ENCODE measurements at places on chromosomes 13 and 19.

GRCh38 chr13:91661692-91662490, 263.5 kb downstream of the GPC5 start:
- no peak for DNase-seq

DNA sequence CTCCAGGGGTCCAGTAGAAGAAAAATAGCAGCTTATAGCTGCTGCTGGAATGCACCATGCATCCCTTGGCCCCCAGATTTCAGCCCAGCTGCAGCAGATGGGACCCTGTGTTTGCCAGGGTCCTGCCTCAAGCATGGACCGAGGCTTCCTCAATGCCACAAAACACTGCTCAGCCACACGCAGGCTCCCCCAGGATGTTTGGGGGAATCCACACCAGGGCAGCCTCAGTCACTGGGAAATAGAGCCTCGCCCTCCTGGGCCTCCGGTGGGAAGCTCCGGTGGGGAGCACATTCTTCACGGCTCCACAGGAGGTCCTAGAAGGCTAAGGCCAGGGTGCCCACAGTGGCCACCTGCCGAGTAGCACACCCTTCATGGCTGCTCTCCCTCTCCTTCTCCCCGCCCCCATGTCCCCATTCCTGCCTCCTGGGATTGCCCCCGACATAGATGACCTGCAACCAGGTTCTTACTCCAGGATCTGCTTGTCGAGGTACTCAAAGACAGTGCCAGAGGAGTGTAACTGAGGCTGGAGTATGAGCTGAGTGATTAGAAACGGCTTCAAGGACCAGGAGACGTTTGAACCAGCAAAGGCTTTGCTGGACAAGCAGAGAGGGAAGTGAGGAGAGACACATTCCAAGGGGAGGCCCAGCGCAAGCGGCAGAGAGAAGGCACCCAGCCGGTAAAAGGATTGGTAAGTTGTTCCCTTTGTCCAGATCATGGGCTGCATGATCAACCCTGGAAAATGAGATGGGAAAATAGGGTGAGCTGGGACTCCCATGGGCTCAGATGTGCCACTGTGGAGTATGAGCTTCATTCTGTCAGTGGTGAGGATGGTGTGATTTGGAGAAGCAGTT, 110.7 kb upstream of the UQCRFS1 start:
- no peak for DNase-seq

- no peak for DNase-seq
Observed at GRCh38 chr13:99464441-99464949, 36.8 kb upstream of the TM9SF2 start.

DNA sequence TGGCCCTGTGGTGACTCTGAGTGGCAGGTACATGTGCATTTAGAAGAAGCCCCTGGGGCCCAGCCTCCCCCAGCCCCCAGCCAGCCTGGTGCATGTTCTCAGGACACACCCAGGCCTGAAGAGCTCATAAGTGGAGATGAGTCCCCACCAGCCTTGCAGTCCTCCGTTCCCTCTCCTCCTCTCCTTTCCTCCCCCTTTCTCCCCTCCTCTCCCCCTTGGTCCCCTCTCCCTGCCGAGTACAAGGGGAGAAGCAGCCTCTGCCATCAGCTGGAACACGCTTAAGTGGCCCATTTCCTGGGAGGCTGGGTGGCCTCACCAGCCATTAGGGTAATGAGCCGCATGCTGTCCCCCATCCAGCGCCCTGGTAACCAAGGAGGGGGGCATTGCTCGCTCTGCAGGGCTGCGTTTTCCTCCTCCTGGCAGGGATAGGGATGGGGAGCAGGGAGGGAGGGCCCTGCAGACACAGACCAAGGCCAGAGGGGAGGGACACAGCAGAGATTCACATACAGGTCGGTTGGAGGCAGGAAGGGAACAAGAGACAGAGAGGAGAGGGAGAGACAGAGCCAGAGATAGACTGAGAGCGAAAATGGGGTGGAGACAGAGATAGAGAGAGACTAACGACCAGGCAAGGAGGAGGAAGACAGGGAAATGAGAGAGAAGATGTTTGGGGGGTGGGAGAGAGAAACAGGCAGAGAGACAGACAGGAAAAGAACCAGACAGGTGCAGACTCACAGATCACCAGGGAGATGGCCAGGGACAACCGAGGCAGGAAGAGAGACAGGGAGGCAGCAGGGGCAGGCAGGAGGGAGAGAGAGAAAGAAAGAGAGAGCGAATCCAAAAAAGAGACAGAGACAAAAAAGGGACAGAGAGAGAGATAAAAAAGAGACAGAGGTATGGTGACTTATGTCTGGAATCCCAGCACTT, 19.3 kb upstream of the DPP9 start:
- DNase-seq = peak; percentile 98

DNA sequence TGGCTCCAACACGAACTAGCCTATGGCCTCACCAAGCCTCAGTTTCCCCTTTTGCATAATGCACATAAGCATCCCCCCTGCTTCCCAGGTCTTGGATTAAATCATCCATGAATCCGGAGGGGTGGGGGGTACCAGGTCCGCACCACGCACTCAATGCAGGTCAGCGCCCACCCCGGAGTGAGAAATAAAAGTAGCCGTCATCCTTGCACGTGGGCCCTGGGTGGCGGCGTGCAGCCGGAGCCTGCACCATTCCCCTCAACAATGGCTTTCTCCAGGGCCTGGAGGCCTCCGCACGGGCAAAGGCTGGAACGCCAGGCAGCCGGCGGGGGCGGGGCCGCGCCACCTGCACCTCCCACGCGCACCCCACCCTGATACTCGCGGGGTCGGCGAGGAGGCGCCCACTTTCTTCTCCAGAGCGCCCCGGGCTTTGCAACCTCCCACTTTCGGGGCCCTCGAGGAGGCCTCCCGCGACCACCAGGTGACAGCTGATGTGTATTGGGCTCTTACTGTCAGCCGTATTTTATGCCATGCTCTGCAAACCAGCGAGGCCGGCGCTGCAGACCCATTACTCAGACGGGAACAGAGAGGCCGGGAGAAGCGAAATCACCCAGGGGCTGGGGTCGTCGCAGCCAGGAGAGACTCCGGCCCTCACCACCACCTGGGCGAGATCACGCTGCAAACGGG, 767 bp upstream of the GADD45B start:
- DNase-seq = peak; percentile 45

GRCh38 chr19:8638078-8638619, 7.7 kb downstream of the NFILZ start:
- no peak for DNase-seq

GRCh38 chr19:3698974-3699740, 1.1 kb downstream of the PIP5K1C start:
- DNase-seq = peak; percentile 36

GRCh38 chr19:15323496-15324235, 8.7 kb downstream of the BRD4 start:
- no peak for DNase-seq

DNA sequence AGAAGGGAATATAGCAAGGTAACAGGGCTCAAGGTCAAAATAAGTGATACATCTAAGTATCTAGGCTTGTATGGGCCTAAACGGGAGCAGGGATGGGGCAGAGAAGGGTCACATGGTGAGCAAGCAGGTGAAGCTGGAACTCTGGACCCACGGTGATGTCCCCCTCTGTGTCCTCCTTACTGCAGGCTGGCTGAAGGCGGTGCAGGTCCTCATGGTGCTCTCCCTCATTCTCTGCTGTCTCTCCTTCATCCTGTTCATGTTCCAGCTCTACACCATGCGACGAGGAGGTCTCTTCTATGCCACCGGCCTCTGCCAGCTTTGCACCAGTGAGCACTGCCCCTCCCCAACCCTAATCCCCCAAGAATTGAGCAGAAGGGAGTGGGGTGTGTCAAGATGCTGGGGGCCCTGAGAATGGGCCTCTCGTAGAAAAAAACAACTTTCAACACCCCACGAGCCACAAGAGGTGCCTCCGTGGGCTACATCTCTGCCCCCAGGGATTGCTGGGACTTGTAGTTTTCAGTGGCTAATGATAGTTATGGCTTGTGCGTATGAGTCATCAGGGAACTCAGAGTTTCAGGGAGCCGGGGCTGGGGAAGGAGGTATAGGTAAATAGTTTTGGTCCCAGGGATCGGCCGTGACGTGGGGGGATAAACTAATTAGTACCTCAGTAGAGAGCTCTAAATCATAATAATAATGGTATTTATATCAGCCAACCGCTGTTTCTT, 4.0 kb downstream of the EMP3 start:
- DNase-seq = peak; percentile 67

GRCh38 chr19:2503521-2504109, 27.7 kb downstream of the GADD45B start:
- DNase-seq = no peak

GRCh38 chr19:10086591-10087192, 575 bp downstream of the SHFL start:
- DNase-seq = no peak

DNA sequence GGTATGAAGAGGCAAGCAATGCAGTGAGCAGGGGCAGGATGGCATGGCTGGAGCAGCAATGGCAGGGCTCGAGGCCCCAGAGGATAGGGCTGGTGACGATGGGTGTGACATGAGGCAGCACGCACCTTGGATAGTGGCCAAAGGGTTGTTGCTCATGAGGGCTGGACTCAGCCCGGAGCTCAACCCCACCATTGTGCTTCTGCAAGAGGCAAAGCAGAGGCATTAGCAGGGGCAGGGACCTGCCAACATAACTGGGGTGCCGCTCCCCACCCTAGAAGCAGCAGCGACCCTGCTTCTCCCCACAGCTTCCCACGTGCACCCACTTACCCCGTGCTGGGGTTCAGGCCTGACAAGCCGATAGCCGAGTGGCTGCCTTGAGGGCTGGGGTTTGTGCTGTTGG, 15.8 kb downstream of the ZNF574 start:
- peak; percentile 74 for DNase-seq

DNA sequence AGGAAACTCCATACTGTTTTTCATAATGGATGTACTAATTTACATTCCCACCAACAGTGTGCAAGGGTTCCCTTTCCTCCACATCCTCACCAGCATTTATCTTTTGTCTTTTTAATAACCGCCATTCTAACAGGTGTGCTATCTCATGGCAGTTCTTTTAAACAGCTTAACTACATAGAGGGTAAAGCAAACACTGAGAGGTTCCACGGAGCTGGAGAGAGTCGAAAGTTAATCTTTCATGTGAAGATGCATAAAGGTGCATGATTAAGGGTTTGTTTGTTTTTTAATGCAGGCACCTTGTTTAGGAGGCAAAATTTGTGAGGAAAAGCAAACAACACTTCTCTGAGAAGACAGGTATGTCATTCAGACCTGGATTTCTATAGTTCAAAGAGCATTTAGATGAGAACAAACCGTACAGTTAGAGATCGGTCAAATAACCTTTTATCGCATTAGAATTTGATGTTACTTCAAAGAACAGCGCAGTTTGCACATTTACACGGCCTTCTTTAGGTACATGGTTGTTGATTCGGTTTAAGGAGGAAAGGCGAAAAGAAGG, 193.9 kb downstream of the RBM26 start:
- peak; percentile 90 for DNase-seq

DNA sequence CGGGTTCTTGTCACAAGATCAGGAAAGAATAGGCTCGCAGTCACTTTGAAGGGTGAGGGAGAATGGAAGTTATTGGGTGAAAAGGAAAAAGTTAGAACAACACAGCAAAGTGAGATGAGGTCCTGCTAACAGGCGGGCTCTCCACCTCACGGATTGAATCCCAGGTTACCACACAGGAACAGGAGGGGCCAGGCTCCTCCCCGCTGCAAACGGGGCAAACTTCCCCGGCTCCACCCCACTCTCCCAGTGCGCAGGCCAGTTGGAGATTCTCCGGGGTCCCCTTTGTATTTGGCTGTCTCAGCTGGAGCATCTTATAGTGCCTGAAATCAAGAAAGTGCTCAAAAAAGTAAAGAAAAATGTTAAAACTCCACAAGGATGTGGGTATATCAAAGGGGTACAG, 78.3 kb upstream of the IPO5 start:
- DNase-seq = no peak

Measured in NCI-H69 (cell line).